ENCODE measurements at places on chromosomes 12 and 14.
A peak's percentile ranks its signal among the peaks of the same experiment; 100 is the strongest.

GRCh38 chr14:56390859-56391258 is 188.7 kb upstream of the TMEM260 start:
- DNase-seq = no peak

DNA sequence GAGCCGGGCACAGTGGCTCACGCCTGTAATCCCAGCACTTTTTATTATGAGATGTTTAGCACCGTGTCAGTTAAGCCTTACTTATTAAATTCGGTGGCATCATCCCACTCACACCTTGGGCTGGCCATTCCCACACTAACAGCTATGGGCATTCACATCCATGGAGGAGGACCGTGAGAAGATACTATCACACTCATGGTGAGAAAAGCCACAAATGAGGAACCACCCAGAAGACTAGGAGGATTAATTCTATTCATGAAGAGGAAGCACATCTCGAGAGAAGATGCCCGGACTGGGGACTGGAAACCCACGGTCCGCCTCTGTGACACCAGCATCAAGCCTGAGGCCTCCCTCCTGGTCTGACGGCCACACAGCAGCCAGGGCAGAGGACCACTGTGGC is 4.9 kb downstream of the CDC42BPB start:
- no peak for DNase-seq

- no peak for DNase-seq
These were observed 116.2 kb upstream of the MAP1LC3B2 start for GRCh38 chr12:116442946-116443345.

DNA sequence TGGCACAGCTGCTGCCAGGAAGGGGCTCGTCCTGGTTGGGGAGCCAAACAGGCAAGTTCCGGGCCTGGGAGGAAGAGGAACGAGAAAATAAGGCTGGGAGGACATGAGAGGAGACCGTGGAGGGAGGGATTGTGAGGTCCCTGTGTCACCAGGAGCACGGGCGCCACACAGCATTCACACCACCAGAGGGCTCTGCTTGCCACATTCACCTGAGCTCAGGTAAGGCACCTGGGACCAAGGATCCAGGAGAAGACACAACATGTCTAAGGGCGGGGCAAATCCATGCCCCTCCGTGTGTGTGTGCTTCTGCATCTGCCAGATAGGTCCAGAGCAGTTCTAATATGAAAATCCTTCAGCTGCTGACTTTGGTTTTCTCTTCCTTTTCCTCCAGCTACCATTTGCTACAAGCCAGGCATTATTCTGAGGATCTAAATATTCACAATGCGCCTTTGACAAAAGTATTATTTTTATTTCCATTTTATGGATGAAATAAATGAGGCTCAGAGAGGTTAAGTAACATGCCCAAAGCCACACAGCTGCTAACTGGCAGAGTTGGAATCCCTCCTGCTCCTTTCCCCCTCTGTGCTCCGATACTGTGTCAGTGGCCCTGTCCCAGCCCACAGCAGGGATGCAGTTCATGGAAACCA is 14.6 kb downstream of the RAPGEF3 start:
- peak; percentile 61 for DNase-seq

DNA sequence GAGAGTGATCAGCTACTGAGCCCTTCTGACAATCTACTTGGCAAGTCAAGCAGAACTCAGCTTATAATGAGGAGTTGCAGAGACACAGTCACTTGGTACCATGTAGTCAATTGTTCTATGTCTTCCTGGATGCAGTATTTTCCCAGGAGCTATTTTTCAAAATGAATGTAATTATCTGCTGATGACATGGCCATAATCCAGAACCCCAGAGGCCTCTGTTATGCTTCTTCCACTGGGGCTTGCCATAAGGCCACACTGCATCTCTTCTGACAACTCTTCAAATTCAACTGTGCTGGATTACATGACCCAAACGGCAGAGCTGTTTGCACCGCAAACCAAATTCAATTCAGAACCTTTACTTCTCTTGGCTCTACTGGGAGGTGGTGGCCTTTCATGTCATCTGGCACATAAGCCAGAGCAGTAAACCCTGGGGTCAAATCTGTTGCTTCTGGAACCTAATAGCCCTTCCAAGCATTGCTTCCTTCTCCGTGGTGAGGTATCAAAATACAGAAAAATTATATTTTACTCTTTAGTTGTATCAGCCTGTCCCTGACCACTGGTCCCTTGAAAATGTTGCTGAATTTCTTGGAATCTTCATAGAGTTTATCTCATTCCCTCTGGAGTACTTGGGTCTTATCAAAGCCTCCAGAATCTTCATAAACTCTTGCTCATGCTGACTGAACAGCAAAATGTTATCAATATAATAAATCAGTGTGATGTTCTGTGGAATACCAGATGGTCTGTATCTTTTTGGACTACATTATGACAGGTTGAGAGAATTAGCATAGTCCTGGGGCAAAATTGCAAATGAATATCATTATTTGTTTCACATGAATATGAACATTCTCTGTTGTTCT is 79.4 kb upstream of the DCN start:
- DNase-seq = no peak

- DNase-seq = no peak
These were observed 6.0 kb downstream of the HEATR5A start for GRCh38 chr14:31414190-31414833.

- DNase-seq = no peak
These were observed 671.8 kb downstream of the RPS29 start for GRCh38 chr14:48914382-48914781.

DNA sequence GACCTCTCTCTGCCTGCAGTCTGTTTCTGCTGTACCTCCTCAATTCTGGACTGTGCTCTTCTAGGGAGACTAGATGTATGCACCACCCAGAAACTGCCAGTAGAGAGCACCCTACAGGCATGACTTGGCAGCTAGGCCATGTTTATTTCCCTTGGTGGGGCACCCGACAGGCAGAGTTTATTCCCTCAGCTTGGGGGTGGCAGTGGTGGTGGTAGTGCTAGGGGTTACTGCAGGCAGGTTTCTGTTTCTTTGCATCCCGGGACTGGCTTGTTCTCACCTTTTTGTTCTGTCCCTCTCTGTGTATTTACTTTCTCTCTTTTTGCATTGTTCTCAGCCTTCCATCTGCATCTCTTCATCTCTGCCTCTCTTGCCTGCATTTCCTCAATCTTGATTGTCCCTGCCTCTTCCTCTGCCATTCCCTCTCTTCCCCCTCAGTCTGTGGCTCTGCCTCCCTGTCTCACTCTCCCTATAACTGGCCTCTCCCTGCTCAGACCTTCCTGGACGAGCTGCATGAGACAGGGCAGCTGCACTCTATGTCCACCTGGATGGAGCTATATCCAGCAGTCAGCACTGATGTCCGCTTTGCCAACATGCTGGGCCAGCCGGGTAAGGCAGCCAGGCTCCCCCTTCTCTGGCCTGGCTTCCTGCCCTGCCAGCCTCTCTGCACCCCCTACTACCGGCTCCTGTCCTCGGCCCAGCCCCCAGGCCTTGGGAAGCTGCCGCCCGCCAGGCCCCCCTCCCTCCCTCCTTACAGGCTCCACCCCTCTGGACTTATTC is 13.8 kb downstream of the PRPF40B start:
- peak; percentile 68 for DNase-seq

DNA sequence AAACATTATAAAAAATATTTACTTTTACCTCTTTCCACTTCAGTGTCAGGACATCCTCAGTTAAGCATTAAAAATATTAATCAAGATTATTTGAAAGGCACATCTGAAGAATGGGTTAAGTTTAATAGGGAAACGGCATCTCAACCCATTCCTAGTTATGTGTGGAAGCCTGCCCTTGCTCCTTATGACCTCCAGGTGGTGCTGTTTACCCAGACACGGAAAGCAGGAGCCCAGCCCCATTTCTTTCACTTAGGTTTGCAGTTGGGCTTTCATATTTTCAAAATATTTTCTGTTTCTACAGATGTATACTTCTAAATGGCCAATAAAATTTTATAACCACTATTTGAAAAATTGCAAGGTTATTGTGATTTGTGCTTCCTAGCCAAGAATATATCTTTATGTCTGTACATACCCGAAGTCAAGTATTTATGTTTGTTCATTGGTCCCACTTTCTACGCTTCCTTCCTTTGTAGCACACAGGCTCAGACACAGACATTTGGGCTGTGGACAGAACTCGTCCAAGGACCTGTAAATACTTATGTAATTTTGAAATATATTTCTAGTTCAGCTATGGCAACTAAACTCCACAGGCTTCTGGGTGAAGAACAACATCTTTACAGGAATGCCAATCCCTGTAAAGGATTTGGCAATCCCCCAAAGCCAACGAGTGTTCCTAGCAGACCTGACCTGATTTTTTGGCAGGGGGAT is 247.1 kb downstream of the AKAP6 start:
- DNase-seq = peak; percentile 34

DNA sequence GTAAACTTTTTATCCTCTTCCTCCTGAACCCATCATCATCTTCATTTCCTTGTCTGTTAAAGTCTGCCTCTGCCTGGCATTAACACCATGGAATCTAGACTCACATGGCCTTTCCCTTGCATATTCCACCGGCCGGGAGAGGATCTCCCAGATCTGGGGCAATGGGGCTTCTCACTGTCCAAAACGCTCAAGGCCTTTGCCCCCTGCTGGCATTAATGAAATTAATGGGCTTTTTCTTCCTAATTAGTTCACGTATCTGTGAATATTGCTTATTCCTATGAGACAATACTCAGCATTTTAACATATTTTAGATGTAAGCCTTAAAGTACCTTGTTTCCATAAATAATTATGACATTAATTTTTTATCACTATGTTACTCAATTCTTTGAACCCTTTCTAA is 42.9 kb upstream of the CAPRIN2 start:
- no peak for DNase-seq

DNA sequence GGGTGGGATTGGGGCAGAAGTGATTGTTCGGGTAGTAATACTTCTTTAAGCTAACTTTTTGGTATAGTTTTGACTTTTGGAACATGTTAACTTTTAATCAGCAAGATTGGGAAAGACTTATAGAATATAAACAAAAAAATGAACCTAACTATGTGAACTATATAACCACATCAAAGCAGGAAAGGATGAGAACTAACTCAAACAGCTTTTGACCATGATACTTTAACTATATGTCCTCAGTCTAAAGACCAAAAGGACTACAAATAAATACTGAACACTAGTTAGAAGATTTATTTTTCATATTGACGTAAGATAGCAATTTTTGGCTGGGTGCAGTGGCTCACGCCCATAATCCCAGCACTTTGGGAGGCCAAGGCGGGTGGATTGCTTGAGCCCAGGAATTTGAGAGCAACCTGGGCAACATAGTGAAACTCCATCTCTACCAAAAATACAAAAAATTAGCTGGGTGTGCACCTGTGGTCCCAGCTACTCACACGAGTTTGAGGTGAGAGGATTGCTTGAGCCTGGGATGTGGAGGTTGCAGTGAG is 108.5 kb upstream of the ATF1 start:
- DNase-seq = no peak

DNA sequence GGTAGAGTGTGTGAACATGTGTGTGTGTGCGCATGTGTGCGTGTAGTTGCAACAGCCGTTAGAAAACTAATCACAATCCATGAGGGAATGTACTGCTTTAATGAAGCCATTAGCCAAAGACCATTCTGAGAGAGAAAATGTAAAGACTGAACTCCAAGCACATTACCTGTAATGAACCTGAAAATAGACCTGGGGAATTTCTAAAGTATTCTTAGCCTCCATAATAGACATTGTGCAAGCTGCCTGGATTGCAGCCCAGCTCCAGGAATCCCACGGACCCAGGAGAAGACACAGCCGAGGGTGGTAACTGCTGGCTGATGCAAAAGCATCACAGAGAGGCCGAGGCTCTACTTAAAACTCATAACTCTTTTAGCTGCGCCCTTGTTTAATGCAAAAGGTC is 156.6 kb downstream of the SLC15A4 start:
- DNase-seq = no peak

DNA sequence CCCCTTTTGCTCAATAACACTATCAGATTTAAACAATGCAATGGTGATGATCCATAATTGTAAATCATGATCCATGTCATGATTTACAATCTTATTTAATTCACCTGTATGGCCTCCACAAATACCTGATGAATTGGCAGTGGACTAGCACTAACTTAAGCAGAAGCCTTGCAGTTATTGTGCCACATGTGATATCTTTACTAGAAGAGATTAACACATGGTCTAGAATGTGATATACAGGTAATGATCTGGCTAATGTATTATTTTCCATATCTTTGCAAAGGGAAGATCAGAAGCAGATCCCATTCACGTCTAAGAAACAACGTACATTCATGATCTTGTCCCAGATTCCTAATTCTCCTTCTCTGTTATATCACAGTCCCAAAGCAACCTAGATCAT is 66.0 kb downstream of the EGLN3 start:
- no peak for DNase-seq

DNA sequence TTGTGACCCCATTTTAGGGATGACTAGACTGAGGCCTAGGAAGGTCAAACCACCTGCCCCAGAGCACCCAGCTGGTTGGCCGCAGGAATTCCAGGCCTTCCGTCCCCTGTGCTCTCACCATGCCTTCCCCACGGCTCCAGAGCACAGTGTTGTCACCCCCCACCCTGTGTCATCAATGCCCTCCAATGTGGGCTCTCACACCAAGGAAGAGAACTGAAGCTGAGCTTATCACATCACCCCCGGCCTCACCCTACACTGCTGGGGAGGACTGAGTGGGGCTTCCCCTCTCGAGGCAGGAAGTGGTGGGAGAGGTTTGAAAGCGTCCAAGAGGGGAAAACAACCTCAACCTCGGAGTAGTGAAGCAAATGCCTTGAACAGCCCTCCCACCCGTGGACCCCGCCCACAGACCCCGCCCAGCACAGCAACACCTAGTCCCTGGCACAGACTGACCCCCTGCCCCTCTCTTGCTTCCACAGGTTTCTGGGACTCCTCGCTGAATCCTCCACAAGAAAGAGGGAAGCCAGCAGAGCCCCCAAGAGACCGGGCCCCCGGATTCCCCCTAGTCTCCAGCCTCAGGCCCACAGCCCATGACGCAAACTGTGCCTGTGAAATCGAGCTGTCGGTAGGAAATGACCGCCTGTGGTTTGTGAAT is 97.2 kb downstream of the LGMN start:
- peak; percentile 87 for DNase-seq

DNA sequence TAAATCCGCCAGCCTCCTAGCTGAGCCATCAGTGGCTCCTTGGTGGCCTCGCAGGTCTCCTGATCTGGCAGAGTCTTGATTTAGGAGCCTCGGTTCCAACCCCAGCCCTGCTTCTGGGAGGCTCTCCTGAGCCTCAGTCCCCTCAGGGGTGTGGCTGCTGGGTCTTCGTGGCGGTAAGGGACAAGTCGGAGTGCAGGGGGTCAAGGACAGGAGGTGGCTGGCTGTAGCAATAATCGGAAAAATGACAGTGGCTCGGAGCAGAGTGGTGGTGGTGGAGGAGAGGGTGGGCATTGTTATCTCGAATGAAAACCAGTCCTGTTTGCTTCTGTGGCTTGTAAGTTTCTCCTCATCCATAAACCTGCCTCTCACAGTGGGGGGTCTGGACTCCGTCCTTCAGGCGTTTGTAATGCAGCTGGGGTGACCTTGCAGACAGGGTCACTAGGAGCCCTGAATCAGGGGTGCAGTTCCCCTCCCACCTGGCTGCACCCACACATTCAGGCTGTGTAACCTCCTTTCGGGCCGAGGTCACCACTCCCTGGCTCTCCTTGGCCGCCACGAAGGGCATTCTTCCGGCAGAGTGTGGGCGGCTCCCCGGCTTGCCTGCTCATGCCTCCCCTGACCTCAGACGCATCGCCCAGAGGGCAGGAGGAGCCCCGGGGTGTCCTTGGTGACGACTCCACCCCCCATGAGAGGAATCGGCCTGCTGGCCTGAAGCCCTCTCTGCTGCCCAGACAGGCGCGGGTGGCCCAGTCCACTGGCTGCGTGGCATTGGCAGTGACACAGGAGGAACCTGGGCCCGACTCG is 8.1 kb downstream of the BCL7A start:
- no peak for DNase-seq

Data from activated CD4-positive, alpha-beta memory T cell treated with anti-CD3 and anti-CD28 coated beads, Interleukin-2, amount 10 ng/mL, durations not matched to agents 7 days and 5 days (primary cell).